ENCODE measurements at places on chromosomes 11 and 22.

DNA sequence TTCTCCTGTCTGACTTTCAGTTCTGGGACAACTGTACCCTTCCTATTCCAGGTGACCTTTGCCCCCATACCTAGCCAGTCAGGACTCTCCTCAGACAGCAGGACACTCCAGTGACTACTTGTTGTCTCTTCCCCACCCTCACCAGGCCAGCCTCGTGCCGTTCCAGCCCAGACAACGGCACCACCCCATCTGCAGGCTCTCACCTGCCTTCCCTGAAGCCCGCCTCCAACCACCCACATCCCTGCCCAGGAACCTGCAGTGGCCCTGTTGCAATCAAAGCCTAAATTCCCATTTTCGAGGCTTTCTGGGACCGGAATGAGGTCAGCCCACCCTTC is 3.7 kb downstream of the IL2RB start:
- no peak for DNase-seq

GRCh38 chr22:19689408-19689807 is 24.9 kb upstream of the SEPTIN5 start:
- DNase-seq, result no peak

DNA sequence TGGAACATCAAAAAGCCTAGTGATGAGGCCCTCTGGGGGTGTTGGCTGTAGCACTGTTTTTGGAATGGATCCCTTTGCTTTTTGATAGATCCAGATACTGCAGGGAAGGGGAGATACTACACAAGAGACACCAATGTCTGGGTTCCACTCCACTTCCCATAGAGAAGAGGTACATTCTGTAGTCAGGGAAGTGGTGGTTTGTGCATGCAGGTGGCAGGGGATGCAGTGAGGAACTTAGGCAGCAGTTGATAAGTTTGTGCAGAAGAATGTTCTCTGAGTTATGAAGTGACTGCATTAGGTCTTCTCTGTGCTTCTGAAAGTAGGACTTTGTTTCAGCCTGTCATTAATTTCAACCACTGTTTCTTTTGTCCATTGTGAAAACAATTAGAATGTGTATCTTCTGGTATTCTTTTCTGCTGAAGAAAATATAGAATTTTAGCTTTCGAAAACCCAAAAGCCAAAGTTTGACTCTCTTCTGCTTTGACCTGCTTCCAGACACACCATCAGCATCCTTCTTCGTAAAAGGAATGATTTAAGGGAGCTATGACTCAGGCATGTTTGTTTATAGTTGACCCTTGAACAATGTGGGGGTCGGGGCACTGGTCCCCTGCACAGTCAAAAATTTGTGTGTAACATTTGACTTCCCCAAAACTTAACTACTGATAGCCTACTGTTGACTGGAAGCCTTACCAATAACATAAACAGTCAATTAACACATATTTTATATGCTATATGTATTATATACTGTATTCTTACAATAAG is 25.6 kb downstream of the PANX1 start:
- no peak for DNase-seq

- no peak for DNase-seq
These were observed 7.2 kb downstream of the PHOX2A start for GRCh38 chr11:72236774-72237111.

GRCh38 chr11:70220920-70221319 is 17.8 kb downstream of the FADD start:
- DNase-seq, result no peak

- DNase-seq, result no peak
These were observed 157.6 kb downstream of the BLID start for GRCh38 chr11:121958323-121958970.

DNA sequence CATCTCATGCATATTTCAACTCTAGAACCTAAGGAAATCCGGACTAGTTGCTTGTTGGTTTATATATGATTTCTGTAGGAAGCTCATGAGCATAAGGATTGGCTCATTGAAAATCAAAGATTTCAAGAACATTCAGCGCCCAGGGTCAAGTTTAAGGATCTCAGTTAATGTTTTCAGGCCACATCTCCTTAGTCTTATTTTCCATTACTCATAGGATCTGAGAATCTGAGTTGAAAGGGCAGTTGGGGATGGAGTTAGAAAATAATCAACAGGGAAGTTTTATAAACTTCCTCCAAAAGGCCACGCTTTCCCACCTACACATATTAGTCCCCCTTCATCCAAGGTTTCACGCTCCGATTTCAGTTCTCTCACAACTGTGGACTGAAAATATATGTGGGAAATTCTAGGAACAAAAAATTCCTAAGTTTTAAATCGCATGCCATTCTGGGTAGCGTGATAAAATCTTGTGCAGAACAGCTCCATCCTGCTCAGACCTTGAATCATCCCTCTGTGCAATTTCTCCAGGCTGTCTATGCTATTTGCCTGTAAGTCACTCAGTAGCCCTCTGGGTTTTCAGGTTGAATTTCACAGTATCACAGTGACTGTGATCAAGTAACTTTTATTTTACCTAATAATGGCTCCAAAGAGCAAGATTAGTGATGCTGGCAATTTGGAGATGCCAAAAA is 160.2 kb downstream of the KIRREL3 start:
- DNase-seq, result no peak

- DNase-seq, result no peak
These were observed 128.2 kb downstream of the SGSM3 start for GRCh38 chr22:40498420-40499208.

- no peak for DNase-seq
These were observed 12.0 kb upstream of the PHLDA2 start for GRCh38 chr11:2940921-2941821.

DNA sequence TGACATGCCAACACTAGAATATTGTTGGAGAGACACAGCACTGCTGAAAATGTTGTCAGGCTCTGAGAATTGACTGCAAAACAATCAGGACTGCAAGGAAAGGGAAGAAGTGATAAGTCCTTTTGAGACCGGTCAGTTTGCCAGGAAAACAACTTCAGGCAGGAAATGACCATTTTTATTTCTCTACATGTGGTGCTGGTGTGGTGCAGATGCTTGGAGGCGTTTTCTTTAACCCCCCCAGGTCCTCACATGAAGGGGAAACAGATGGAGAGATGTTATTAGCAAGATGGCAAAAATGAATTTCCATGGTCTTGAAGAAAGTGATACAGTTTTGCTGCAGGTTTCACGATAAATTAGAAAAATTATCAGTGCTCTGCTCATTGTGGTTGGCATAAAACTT is 5.7 kb downstream of the AP2A2 start:
- DNase-seq, result no peak

DNA sequence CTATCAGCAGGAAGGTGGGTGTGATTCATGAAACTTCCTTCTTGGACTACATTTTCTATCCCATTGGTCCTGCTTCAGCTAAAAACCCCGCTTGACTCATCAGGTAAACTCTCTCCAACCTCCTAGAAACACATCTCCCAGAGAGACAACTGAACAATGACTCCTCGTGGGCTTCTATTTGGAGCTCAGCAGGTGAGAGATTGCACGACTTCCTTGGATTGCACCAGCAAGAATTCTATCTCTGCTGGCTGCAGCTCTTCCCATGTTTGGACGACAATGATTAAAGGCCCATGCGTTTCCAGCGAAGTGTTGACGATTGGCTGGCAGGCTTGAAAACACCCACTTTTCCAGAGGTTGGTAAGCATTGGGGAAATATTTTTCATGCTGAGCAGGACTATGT is 216.1 kb upstream of the NTM start:
- no peak for DNase-seq

GRCh38 chr11:30902929-30903328 is 316.8 kb upstream of the MPPED2 start:
- DNase-seq, result no peak

DNA sequence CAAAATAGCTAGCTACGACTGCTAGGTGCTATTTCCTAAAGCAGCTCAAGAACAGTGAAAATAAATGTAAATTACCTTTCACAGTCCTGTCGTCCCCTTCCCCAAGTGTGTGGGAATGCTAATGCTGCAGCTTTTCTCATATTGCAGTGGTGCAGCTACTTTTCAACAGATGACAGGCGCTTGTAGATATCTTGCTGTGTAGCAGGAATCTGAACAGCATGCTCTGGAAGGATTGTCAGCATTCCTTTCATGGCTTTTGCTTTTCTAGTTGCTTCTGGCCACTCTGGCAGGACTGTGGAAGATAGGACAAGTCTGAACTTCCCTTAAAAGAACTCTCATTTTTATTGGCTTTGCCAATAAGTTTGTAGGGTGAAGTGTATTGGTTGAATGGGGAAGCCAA is 18.8 kb downstream of the FAR1 start:
- no peak for DNase-seq

GRCh38 chr11:1486054-1486825 is at the start of gene MOB2:
MOB2 (minus strand) TSS chr11:1486779; CDS start chr11:1486556, 223 bp downstream.
- no peak for DNase-seq

DNA sequence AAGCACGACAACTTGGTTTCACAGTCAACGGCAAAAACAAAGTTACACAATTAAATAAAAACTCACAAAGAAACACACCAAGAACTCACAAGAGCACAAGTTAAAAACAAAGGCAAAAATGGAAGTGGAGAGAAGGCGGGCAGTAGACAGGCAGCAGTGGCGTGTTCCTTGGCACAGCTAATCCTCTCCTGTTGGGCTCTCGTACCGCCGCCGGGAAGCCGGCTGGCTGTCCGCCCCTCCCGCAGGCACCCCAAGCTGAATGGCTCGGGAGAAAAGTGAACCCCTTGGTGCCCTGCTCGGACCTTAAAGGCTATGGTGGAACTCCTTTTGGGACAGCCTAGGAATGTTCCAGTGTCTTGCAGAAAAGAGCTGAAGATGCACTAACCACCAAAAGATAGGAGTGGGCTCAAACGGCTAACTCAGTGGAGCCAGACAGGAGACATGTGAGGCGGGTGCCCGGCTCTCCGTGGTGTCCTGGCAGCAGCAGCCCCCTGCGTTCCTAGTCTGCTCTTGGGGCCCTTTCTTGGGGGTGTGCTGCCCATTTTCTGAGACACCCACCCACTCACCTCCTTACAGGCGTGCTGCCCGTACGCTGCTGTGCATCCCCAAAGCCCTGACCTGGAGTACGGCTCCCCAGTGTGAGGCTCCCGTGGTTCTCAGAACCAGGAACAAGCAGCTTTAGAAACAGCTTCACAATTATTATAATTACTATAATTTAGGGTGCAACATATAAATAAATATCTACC is 86.1 kb upstream of the BID start:
- no peak for DNase-seq

DNA sequence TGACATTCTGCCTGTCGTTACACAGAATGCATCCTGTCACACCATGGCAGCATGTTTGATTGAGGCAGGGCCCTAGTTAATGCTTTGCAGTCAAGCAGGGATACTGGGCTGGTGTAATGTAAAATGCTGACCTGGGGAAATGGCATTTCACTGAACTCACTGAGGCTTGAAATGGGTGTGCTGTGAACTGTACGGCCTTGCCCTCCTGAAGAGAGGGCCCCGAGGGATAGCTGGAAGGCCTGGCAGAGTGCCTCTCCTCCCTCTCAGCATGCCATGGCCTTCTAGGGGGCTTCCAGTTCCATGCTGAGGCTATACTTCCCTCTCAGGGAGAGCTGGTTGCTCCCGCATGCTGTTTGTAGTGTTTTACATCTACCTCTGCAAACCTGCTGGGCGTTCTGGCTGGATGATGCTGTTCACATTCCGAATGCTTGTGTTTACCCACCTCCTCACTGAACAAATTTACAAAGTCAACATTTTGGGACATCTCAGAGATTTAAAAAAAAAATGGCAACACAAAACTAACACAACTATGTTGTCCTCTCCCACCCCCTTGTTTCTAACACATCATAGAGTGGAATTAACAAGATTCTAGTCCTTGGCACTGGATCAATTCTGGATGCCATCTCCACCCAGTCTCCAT is 416.7 kb upstream of the CADM1 start:
- DNase-seq, result no peak

GRCh38 chr11:67983951-67984350 is 19.9 kb downstream of the UNC93B1 start:
- DNase-seq, result no peak

- DNase-seq, result no peak
These were observed 82.5 kb downstream of the SGSM3 start for GRCh38 chr22:40452730-40453487.

DNA sequence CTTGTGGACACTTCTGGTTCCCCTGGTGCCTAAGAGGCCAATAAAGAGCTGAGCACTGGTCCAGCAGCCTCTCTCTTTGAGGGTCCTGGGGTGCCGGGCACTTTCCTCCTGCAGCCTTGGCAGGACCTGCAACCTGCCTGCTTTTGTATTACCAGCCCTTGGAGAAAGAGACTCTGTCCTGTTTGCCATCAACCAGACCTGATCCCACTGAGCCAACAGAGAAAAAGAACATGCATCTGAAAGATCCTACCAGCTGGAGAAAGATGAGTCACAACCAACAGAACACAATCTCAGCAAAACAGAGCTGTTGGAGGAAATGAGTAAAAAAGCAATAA is 321.0 kb downstream of the DDX10 start:
- no peak for DNase-seq

DNA sequence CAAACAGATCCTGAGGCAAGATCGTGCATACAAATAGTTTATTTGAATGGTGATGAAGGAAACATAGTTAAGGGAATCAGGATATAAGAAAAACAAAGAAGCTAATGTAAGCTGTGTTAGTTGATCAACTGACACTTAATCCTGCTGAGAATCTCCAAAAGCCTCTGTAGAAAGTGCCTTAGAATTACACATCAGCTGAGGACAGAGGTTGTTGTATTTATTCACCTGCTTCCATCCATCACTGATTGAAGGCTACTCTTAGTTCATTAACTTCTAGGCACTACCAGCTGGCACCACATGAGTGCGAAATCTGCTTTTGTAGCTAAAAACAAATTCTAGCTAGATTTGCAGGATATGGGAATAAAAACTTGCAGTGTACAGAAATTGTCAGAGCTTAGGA is 1082.0 kb upstream of the CNTN5 start:
- no peak for DNase-seq

DNA sequence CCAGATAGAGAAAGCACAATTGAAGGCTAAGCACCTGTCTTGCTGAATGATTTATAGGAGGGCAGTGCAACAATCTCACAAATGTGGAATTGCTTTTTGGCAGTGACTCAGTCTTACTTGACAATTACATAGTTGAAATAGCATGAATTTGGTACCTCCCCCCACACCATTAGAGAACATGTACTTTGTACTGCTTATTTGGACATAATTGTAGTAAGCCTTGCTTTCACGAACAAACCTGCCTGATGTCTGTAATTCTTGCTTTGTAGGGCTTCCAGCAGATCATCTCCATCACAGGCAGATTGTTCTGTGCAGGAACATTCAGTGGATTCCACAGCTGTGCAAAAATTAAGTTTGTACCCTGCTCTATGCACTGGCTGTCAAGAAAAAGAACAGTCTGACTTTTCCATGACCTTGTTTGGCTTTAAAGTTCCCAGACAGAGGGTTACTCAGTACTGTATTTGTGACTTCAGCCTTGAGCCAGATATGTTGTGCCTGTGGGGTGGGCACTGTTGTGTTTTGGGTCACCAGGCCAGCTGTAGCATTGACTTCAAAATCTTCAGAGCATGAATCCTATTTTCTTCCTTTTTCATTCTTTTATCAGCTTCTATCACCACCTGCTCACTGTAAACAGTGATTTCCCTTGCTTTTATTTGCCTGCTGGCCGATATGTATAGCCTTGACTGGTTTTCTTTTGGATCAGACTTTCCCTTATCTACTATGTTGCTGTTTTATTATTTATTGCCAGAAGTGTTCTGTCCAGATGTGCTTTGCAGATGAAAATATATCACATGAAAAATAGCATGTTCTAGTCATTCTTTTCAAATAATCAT is 941.0 kb upstream of the CHORDC1 start:
- no peak for DNase-seq

GRCh38 chr11:9169595-9170295 is 78.3 kb upstream of the SCUBE2 start:
- DNase-seq, result no peak

All from stimulated activated CD8-positive, alpha-beta memory T cell treated with anti-CD3 and anti-CD28 coated beads, Interleukin-7, amount 100 ng/mL, for 48 hours (primary cell).